Pons (tissue), 1 donor: ENCODE measurements at places on chromosomes 6 and 20.

GRCh38 chr20:50122763-50123162 is 9.8 kb upstream of the UBE2V1 start:
- no peak for DNase-seq

DNA sequence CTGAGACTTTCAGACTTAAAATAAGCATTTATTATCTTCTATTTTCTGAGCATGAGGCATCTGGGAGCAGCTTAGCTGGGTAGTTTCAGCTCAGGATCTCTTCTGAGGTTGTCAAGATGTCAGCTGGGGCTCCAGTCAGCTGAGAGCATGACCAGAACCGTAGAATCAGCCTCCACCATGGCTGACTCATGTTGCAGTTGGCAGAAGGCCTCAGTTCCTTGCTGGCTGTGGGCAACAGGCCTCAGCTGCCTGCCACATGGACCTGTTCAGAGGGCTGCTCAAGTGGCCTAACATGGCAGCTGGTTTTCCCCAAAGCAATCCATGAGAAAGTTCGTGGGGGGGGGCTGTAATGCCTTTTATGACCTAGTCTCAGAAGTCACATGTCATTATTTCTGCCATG is 142.3 kb downstream of the LY86 start:
- DNase-seq = no peak

GRCh38 chr6:159606786-159607185 is 86.3 kb downstream of the SOD2 start:
- DNase-seq = no peak

DNA sequence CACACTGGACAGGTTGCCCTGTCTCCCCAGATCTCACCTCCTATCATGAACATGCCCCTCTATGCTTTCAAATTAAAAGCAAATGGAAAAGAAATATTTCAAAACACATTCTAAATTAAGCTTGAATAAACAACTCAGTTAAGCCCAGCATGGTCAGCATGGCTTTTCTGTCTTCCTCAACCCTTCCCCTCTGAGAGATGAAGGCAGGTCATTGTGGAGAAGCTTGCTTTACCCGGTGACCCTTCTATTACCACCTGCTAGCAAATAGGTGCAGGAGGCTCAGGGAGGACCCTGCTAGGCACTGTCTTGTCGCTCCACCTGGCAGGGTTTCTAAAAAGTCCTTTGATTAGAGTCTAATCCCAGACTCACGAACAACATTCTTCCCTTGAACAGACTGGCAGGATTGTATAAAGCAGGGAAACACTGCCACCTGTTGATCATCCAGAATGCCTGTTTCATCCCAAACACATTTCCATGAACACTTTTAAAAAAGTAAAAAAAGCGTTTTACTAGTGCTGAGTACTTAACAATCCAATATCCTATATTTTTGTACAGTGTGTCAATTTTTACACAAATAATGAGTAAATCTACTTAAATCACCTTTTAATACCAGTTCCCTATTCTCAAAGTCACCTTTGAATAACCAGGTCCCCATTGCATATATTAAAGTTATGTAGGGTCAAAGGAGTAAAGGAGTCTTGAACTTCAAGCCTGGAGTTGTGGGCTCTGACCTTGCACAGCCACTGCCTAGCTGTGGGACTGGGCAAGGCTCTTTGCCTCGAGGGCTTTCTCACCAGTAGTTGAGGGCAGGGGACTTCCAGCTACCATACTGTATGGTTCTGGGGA is 75.5 kb downstream of the GPR6 start:
- peak; percentile 83 for DNase-seq

DNA sequence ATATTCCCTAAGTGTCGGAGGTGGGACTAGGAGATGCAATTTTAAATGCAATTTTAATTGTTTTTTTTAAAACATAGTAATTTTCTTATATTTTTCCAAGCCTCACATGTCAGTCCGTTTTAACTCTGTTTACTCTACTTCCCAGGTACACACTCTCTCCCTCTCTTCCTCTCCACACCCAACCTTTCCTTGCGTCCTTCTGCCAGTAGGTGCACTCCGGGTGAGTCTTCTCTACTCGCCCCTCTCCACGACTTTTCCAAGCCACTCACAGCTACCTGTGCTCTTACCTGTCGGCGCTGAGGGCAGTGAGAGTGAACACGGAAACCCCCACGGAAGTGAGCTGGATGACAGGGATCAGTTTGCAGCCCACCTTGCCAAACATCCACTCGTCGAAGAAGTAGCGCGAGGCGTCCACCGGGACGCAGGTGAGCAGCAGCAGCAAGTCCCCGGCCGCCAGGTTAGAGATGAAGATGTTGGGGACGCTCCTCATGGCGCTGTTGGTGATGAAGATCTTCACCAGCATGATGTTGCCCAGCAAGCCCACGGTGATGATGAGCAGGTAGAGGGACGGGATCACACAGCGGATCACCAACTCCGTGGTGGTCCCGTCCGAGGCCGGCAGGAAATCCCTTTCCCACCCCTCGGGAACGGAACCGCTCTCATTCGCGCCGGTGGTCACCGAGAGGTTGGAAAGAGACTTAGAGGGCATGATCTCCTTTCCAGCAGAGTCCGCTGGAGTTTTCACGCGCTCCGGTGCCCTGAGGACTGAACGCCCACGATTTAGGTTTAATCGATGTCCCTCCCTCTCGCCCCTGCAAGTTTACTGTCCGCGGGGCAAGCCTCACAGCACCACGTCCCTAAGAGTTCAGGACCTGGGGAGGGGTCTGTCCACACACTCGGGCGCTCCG is 44.5 kb upstream of the GJE1 start:
- no peak for DNase-seq

GRCh38 chr6:156801712-156802111 is 24.5 kb downstream of the ARID1B start:
- no peak for DNase-seq

DNA sequence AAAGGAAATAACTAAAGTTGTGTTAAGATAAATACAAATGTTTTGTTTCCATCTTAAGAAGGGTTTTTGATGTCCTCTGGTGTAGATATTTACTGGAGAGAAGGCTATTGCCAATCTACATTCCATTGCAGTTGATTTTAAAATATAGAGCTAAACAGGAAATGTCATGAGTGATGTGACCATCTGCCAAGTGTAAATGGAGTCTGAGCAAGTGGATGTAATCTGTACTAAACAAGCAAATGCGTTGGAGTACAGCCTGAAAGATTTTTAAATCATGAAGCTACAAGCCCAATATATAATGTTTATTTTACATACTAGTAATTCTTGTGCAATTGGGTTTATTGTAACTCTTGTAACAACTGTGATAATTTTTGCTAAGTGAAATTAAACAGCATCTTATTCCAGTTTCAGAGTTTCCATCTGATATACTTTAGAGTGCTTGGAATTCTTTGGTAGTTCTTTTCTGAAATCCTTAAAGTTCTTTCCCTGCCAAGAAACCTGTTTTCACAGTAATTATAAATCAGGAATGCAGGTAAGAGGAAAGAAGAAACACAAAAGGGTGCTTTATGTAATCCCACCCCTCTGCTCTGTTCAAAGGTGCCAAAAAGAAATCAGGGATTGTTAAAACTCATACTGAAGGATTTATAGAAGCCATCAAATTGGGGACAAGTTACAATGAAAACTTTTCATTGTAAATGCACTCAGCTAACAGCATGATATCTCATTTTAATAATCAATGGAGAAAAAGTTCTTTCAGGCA is 47.2 kb upstream of the FLRT3 start:
- DNase-seq = no peak

DNA sequence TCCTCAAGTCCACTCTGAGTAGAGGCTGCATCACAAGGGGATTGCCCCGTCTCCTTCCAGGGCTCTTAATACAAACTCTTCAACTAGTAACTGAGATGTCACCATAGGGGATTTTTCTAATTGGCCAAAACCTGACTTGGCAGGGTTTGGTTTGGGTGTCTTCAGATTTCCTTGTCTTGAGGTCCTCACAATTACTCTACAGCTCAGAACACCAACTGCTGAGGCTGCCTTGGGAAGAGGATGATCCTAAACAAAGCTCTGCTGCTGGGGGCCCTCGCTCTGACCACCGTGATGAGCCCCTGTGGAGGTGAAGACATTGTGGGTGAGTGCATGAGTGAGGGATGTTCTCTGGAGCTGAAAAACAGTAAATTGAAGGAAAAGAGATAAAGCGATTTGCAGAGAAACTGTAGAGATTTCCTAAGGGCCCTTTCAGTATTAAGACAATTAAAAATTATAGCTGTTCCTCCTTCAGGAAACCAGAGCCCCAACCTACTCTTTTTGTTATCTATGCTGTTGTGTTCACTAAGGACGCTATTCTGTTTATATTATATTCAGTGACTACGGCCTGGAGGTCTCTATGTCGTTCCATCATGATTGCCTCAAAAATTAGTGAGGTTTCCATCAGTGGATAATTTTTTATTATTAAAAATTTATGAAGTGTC is at the start of gene HLA-DQA1:
HLA-DQA1 (plus strand) TSS at position 188 of the 662 bp plus-strand sequence; CDS start at position 241, 53 bp downstream.
- DNase-seq = peak; percentile 80

- DNase-seq = no peak
Measured at GRCh38 chr6:111565326-111566221, 40.1 kb downstream of the TRAF3IP2 start.

GRCh38 chr6:140045116-140045515 is 670.7 kb upstream of the CITED2 start:
- no peak for DNase-seq

DNA sequence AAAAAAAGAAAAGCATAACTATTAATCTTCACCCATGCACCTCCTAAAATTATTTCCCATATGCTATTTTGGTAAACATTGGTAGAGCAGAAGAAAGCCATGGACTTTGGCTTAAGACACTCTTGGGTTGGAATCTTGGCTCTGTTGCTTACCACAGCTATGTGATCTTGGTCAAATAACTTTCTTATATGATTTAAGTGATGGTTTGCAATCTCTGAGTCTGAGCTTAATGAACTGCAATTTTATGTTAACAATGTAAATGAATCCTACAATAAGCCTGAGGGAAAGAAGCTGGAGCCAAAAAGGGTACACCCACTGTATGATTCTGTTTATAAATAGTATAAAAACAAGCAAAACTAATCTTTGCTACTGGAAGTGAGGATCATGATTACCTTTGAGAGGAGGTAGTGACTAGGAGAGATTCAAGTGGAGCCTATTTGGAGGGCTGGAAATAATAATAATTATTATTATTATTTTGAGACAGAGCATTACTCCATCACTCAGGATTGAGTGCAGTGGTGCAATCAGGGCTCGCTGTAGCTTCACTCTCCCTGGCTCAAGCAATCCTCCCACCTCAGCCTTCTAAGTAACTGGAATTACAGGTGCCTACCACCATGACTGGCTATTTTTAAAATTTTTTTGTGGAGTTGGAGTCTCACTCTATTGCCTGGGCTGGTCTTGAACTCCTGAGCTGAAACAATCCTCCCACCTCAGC is 34.5 kb downstream of the ABRACL start:
- DNase-seq = no peak

DNA sequence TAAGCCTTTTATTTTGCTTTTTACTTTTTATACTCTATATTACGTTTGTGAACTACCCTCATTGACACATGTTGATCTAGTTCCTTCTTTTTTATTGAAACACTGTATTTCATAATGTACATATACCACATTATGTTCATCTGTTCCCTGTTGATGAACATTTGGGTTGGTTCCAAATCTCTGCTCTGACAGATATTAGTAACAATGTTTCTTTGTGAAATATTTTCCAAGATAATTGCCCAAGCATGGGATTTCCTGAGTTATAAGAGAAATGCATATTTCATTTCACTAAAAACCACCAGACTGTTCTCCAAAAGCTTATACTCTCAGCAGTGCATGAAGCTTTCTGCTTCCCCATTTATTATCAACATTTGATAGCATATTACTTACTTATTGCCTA is 44.2 kb upstream of the TNFRSF21 start:
- DNase-seq = no peak

DNA sequence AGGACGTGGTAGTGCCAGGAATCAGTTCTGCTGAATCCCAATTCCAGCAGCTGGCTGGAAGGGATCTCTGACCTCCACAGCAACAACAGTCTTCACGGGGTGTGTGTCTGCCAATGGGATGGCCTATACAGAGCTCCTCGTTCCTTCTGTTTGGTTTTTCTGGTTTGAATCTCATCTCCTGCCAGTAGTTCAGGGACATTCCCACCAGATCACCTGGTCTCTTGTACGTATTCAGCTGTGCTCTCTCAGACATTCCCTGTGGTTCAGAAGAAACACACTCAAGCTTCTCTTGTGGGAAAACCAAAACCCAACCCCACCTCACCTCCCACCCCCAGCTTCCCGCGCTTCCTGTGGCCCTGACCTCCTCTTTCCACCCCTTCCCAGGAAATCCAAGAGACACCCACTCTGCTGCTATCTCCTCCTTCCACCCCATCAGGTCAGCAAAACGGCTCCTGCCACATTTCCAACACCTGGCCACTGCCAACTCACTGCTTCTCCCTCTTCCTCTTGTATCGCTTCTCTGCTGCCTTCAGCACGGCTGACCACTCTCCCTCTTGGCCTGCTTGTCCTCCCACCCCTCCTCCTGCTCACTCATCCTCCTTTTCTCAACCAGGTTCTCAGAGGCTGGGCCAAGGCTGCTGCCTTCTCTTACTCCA is 63.3 kb upstream of the PTGIS start:
- no peak for DNase-seq
